ENCODE measurements at places on chromosomes 16 and 17.

- no peak for DNase-seq
These were observed 45.4 kb downstream of the C16orf78 start for GRCh38 chr16:49419006-49419405.

DNA sequence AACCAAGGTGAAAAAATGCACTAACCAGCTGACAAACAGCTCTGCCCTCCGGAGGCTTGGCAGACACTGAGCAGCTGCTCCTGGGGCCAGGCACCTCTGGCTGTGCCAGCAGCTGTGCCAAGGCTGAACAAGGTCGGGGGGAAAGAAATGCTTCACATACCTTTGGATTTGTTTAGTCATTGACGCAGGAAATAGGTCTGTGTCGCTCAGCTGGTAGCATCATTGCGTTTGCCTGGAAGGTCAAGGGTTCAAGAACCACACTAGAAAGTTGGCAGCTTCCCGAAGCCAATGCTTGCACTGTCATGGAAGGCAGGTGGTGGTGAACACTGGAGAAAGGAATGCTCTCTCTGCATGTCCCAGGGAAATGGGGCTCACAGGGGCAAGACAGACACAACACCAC lies 63.5 kb downstream of the PCTP start:
- no peak for DNase-seq

- no peak for DNase-seq
These were observed 48.3 kb downstream of the WDR45B start for GRCh38 chr17:82599674-82600661.

DNA sequence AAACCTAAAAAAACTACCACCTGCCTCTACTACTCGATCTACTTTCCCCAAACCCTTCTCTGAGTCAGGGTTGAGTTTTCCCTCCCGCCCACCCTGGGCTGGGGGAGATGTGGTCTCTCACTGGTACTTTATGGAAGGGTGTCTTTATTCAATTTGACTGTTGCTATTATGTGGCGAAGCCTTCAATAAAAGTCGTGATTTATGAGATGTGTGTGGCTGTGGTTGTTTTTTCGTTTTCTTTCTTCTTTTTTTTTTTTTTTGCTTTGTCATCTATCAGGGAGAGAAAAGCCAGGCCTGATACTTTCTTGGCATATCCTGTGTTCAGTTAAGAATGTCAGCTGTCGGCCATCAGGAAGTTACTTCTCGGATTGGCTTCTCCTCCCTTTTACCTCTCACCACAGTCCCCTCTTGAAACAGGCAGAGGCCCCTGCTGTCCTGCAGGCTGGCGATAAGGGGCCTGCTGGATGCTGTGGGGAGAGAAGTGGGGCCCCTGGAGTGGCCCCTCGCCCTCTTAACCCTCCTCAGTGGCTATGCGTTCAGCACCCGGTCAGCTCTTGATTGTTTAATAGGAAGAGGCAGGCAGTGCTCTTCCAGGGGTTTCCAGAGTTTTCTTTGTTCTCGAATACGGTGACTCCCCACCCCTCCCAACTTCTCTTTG lies 123.0 kb downstream of the MSI2 start:
- no peak for DNase-seq

DNA sequence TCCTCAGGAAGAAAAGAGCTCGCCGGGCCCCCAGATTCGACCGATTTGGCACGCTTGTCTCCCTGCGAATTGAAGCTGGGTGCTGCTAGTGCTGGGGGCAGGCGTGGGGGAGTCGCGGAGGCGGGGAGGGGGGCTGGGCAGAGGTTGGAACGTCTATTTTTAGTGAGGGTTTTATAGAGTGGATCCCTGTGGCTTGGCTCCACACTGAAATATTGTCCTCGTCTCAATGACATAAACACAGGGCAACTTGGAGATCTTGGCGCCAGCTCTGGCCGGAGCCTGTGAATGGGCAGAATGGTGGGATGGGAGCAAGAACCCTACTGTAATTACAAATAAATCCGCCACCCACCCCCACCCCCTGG lies 15.7 kb upstream of the NOG start:
- DNase-seq: no peak

GRCh38 chr16:66523861-66524354 lies 26.0 kb downstream of the TK2 start:
- no peak for DNase-seq

- no peak for DNase-seq
These were observed 3.9 kb upstream of the PDK2 start for GRCh38 chr17:50090971-50091917.

- no peak for DNase-seq
These were observed 32.9 kb downstream of the KSR1 start for GRCh38 chr17:27489045-27489715.

DNA sequence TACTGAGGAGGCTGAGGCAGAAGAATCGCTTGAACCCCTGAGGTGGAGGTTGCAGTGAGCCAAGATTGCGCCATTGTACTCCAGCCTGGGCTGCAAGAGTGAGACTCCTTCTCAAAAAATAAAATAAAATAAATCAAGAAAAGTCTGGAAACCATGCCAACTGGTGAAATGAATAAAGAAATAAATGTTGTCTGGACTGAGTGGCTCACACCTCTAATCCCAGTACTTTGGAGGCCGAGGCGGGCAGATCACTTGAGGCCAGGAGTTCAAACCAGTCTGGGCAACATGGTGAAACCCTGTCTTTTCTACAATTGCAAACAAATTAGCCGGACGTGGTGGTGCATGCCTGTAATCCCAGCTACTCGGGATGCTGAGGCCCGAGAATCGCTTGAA lies 744 bp upstream of the LRRC37A3 start:
- no peak for DNase-seq

DNA sequence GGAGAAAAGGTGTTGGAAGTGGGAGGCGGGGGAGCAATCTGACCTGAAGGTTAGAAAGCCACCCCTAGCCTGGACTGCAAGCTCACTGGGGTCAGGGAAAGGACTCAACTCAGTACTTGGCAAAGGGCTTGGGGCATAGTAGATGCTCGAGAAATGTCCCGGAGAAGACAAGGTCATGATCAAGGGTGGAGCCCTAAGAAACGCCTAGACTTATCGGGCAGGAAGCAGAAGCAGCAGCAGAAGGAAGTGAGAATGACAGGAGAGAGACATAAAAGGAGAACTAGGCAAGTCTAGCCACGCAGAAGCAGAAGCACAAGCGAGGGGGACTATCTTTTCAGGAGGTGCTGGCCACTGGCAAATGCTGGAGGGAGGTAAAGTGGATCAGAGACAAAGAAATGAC lies 10.2 kb downstream of the COTL1 start:
- DNase-seq: no peak

All from activated CD4-positive, alpha-beta T cell treated with anti-CD3 and anti-CD28 coated beads, Interleukin-2, amount 50 U/mL, for 24 hours (primary cell).